ENCODE measurements at places on chromosomes 2 and 18.

GRCh38 chr2:62050456-62051045 is 145.1 kb downstream of the COMMD1 start:
- DNase-seq, result no peak

DNA sequence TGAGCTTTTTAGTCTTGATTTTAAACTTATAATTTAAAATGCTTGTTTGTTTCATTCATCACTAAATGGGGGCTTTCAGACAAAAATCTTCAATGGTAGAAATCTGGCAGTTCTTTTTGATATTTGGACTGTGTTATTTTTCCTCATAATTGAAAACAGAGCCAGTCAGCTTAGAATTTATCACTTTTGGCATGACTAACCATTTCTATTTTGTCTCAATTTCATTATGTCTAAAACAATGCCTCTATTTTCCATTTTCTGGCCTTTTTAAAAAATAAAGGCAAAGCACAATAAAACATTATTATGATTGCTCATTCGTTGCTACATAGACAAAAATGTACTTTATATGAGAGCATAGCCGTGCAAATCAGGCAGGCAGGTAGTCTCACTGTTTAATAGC is 434.5 kb downstream of the XIRP2 start:
- no peak for DNase-seq

DNA sequence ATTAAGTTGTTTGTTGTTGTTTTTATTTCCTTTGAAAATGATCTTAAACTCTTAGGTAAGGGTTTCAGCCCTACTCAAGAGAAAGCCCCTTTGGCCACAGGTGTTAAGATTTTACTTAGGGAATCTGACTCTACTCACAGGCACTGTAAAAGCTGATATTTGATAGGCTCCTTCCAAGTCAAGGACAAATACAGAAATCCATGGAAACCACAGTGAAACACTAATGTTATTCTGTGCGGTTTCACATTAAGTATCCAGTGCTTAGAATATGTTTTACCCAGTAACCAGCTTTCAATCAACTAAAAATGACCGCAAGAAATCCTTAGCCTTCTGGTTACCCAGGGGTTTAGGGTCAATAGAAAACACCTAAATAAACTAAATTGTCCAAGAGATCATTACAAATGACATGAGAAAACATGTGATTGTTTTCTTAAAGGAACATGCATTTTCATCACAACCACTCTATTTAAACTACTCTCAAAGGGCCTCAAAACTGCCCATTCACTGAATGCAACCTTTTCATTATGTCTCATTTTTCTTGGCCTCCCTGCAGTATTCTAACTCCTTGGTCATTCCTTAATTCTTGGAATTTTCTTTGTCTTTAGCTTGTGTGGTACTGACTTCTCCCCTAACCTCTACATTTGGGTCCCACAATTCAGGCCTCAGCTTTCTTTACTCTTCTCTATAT is 56.0 kb downstream of the CDH2 start:
- no peak for DNase-seq

GRCh38 chr2:21330786-21331391 is 207.1 kb downstream of the TDRD15 start:
- DNase-seq, result no peak

DNA sequence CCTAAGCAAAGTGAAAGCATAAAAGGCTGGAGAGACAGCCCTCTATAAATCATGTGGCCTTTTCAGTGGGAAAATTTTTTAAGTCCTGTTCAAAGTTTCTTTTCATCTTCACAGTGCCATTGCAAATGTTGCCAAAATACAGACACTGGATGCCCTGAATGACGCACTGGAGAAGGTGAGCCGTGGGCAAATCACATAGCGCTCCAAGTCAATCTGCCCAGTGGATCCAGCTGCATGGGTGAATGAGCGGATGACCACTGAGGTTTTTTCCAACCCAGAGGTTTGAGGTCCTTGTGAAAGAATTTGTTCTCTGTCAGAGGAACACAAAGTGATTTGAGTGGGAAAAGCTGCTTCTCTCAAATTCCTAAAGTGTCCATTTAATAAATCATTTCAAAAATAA is 11.8 kb downstream of the DAPL1 start:
- no peak for DNase-seq

- DNase-seq, result no peak
Measured at GRCh38 chr2:147002256-147002655, 842.6 kb upstream of the ACVR2A start.

GRCh38 chr2:71704688-71705087 is 251.3 kb downstream of the DYSF start:
- DNase-seq, result no peak

DNA sequence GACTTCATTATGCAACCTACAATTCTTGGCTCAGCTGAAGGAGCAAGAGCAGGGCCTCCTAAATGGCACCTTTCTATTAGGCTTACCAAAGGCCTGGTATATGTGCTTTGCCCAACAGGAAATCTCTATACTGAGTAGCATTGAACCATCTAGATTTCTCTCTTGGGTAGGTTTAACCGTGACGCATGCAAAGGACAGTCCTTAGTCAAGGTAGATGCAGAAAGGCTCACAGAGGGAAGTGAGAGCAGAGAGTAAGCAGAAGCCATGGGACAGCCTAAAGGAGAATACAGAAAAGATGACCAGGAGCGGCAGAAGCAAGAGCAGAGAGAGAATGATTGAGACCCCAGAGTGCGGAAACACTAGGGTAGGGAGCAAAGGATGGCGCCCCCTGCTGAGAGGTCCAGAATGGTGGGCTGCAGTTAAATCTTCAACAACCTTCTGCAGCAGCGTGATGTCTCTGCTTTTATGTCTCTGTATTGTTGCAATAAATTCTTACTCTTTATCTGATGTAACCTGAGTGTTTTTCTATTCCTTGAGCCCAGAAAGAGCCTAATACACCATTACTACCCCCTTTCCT is 4.7 kb upstream of the OSBPL1A start:
- no peak for DNase-seq

DNA sequence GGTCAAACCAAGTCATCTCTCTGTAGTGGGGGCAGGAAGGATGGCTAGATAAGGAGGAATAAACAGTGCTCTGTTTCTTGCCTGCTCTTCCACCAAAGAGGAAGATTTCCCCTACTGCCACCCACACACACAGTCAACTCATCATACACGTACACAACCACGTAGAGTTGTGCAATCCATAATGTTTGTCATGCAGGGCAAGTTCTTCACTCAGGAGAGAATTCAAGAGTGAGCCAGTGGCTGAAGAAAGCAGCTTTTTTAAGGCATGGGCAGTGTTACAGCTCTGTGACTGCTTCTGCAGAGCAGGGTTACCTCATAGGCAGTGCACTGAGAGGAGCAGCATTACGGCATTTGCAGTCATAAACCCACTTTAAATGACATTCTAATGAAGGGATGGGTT is 283.0 kb downstream of the RND3 start:
- no peak for DNase-seq

DNA sequence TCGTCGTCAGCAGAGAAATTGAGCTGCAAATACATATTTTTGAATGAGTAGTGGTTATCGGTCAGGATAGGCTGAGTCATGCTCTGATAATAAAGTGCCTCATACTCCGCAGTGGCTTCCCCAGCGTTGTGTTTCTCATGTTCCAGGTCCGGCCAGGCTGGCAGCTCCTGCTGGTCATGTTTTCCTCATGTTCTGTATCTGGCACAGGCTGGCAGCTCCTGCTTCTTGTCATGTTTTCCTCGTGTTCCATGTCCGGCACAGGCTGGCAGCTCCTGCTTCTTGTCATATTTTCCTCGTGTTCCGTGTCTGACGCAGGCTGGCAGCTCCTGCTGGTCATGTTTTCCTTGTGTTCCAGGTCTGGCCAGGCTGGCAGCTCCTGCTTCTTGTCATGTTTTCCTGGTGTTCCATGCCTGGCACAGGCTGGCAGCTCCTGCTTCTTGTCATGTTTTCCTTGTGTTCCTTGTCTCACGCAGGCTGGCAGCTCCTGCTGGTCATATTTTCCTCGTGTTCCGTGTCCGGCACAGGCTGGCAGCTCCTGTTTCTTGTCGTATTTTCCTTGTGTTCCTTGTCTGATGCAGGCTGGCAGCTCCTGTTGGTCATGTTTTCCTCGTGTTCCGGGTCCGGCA is 148.9 kb downstream of the ATP9B start:
- no peak for DNase-seq

GRCh38 chr2:211349031-211349430 is 792.6 kb downstream of the CPS1 start:
- DNase-seq, result no peak

DNA sequence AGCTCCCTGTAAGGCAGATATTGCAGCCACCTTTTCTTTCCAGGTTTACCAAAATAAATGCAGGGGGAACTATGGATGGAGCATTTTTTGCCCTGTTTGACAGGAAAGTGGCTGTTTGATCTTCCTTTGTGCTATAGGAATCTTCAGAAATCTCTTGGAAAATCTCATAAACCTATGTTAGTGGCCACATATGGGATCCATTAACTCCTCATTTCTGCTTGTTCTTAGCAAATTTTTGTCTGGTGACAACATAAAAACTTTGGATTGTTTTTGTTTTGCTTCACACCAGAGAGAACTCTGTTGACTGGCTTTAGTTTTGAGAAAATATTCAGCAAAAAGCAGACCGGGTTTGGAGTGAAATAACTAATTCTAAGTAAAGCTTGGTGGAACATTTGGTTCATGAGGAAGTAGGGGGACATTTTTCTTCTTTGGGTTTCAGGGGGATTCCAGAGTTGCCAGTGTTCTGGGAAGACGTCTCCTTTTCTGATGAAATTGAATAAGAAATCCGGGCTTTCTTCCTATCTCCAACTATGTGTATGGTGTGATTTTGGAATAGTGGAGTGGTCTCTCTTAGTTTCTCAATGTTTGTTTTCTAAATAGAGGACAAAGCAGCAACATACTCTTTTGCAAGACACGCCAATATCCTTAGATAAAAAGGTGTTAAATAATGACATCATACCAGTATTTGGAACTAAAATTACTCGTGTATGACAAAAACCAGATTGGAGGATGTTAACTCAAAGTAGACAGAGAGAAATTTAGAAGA is 174.4 kb downstream of the ICOS start:
- no peak for DNase-seq

GRCh38 chr18:51666763-51667191 is 469.3 kb upstream of the MEX3C start:
- no peak for DNase-seq

- peak; percentile 75 for DNase-seq
Measured at GRCh38 chr2:25294573-25295462, 46.9 kb downstream of the DNMT3A start.

DNA sequence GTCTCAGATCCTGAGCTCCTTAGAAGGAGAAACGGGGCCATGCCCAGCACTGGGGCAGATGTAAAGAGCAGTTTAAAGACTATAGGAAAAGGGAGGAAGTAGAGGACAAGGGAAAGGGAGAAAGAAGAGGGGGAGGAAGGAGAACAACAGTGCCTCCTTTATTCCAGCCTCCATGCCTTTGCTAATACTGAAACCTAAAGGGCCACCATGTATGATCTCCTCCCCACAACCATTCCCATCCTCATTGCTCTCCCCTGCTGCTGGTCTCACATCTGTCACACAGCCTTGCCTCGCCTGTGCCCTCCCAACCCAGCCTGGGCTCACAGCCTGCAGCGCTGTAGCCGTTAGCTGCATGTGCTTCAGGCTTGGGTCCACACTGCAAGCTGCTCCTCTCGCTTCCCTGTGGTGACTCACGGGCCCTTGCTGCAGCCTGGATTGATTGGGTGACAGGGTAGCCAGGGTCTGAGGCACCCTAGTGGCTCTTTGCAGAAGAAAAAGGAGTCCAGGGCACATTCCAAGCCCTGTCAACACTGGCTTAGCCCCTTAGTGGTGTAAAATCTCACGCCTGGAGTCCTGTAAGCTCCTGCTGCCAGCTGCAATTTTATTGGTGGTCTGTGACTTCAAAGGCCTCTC is 281.9 kb downstream of the SRBD1 start:
- DNase-seq, result no peak

DNA sequence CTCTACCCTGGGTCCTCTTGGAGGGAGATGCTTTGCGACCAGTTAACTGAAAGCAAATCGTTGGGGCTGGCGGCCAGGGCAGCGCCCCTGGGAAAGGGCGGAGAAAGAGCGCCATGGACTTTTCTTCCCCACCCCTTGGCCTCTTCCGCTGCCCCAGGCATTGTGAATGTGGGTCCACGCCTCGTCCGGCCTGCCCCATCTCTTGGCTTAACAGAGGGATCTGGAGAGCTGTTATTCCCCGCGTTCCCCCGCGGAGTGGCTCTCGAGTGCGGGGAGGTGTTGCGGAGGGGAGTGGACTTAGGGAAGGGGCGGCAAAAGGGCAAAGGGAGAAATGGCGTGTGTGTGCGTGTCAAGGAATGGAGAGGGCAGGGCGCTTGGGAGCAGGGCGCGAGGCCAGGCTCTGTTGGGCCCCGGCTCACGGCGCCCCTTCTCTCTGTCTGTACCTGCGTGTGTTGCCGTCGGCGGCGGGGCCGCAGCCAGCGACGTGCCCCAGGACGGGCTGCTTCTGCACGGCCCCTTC is 6.6 kb downstream of the EMX1 start:
- DNase-seq, result no peak

DNA sequence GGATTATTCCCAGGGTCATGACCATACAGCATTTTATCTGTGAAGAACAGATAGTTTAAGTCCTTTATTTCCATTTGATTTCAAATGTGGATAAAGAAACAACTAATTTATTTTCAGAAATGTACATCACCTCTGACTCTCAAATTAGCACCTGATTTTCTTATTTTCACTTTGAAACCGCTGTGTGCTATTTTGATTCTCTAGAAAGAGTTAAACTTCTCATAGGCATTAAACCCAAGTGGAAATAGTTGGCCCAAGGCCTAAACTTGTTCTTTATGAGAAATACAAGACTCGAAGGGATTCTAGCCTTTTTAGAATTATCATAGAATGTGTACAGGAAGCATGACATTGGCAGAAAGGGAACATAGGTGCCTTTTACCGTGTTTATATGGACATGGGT is 41.5 kb upstream of the LTBP1 start:
- no peak for DNase-seq

DNA sequence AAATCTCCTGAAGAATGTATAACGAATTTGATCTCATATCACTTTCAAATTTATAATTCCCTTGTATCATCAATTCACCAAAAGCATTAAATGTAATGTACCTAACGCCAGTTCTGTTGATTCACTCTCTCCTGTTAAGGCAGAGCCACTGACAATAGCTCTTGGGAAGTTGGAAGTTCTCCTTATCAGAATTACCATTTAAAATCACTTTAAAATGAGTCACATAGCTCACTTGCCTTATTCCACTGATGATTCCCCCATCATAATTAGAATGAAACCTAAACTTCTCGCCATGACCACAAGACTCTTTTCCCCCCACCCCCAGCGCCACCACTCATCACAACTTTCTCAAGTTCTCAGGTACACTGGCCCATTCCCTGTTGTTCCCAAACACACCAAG is 117.1 kb downstream of the PID1 start:
- DNase-seq, result no peak

DNA sequence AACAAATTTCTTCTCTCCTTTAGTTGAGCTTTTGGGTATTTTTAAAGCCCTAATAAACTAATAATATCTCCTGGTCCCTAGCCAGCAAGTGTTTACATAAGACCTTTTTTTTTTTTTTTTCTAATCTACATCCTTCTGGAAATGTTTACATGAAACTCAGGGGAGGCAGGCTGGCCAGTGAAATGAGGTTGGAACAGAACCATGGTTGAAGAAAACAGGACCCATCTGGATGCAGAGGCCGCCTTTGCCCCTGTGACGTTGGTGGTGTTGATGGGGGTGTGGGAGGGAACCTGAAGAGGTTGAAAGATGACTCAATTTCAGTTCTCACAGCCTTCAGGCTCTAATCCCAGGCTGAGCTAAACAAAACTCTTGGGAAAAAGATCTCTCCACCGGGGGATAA is 118.5 kb downstream of the NRP2 start:
- no peak for DNase-seq

GRCh38 chr2:158197940-158198339 is 96.3 kb downstream of the UPP2 start:
- DNase-seq, result no peak

Data from stimulated activated CD4-positive, alpha-beta T cell treated with anti-CD3 and anti-CD28 coated beads, TNF-alpha, amount 100 ng/mL, for 24 hours (primary cell).